Thymus (tissue), 14 donors: ENCODE measurements at places on chromosomes 5 and 9.
A peak's percentile ranks its signal among the peaks of the same experiment; 100 is the strongest.

- DNase-seq = no peak
These were observed 386.8 kb downstream of the TRIM36 start for GRCh38 chr5:114782869-114783268.

GRCh38 chr5:105905392-105905791 is 1765.3 kb downstream of the EFNA5 start:
- DNase-seq = no peak

- no peak for DNase-seq
These were observed 2.6 kb upstream of the PPARGC1B start for GRCh38 chr5:149727336-149728035.

DNA sequence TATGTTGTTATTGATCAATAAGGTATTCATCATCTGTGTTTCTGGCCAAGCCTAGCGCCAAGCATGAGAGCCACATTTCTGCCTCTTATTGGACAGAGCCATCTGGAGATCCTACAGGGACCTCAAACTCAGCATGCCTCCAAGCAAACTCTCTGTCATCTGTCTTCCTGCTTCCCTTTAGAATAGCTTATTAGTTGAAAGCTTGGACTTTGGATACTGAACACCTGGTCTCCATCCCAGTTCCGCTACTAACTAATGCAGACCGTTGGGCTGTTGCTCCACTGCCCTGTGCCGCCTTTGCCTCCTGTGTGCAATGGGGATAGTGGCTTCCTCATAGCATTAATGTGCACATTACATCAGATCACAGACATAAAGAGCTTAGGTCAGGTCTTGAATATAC is 65.5 kb downstream of the MAP1B start:
- no peak for DNase-seq

GRCh38 chr9:23615569-23615968 is 210.5 kb downstream of the ELAVL2 start:
- no peak for DNase-seq

DNA sequence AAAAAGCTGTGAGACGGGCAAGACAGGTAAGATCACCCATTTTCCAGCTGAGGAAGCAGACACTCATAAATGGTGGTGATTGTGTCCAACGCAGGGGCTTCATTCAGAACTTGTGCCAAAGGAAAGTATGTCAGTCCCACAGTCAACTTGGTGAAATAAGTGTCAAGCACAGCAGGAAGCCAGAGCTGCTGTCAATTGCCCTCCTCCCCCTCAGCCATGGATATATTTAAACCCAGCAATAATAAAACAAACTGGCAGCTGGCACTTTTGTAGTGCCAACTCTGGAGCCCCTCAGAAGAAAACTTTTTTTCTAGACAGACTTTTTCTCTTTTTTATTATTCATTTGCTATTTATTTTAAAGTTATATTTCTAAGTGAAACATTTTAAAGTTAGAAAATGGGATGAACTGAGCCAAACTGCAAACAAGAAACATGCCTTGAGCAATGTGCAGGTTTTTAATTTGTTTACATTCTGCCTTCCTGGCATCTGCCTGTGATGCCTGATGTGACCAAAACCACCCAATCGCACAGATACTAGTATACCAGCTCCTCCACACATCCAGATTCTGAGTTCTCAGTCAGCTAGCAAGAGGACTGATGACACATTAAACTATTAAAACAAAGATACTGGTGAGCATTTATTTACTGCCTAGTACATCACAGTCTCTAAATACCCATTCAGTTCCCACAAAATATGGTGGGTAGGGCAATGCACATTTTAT is 17.0 kb downstream of the DMAC1 start:
- no peak for DNase-seq

DNA sequence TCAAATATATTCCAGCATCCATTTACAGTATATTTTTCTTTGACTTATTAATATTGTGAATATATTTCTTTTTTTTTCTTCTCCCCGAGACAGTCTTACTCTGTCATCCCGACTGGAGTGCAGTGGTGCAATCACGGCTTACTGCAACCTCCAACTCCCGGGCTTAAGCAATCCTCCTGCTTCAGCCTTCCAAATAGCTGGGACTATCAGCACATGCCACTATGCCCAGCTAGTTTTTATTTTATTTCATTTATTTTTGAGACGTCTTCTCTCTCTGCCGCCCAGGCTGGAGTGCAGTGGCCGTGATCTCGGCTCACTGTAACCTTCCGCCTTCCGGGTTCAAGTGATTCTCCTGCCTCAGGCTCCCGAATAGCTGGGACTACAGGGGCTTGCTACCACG is 7.4 kb upstream of the GLIPR2 start:
- no peak for DNase-seq

- DNase-seq = no peak
These were observed 15.1 kb upstream of the ERAP1 start for GRCh38 chr5:96822686-96823459.

DNA sequence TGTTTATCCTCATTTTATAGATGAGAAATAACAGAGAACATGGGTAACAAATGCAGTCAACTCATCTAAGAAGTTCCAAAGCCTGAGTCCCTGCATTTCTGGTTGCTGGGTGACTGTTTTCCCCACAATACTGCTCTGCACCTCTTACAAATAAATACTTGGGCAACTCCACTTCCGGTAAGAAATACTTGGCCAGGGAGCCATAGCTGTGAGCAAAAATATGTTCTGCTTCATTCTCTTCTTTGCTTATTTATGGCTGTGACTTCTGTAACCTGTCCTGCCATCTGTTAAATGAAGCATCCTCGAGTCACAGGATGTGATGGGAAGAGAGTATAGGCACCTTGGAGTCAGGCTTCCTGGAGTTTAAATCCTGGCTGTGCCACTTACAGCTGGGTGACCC is 49.9 kb downstream of the GDNF start:
- DNase-seq = no peak

DNA sequence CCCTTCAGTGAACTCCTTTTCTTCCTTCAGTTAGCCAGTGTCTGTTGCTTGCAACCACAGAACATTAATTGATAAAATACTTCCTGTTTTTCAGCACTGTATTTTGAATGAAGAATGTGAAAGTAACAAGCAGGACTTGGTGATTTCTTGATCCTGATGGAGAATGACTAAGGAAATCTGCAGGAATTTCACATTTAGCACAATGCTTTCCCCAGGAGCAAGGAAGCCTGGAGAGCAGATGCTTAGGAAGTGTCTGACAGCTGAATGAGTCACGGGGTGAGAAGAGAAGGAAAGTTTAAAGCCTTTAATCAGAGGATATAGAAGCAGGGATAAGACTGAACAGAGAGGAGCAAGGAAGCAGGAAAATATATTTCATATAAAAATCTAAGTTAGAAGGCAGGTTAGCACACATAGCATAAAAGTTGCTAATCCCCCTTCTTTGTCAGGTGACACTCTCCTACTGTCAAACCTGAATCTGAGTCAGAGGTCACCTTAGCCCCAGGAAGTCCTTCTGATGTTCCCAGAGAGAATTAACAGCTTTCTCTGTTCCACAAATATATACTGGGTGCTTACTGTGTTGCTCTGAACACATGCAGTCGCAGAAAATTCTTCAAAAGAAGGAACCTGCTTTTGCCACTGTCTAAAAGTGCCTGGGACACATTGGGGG is 59.7 kb downstream of the GNA14 start:
- DNase-seq = no peak

GRCh38 chr5:168438349-168438748 is 47.9 kb upstream of the RARS1 start:
- DNase-seq = no peak

DNA sequence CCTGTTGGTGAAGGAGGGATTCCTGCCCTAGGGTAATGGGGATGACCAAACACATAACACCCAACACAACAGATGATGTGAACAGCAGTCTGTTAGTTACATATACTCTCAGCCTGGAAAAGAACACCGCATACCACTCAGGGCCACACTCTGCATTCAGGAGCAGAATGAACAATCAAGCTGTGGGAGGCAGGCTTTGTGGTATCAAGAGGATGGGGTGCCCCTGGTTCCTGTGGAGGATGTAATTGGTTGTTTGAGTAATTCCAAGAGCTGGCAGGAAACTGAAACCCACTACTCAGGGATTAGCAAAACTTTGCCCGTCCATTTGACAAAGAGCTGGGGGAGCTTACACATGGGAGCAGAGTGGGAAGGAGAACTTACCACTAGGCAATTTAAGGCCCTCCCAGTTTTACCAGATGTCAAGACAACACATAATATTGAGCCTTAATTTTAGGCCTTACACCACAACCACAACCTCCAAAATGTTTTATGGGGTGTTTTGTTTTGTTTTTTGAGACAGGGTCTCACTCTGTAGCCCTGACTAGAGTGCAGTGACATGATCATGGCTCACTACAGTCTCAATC is 15.6 kb upstream of the PRKAA1 start:
- DNase-seq = no peak

DNA sequence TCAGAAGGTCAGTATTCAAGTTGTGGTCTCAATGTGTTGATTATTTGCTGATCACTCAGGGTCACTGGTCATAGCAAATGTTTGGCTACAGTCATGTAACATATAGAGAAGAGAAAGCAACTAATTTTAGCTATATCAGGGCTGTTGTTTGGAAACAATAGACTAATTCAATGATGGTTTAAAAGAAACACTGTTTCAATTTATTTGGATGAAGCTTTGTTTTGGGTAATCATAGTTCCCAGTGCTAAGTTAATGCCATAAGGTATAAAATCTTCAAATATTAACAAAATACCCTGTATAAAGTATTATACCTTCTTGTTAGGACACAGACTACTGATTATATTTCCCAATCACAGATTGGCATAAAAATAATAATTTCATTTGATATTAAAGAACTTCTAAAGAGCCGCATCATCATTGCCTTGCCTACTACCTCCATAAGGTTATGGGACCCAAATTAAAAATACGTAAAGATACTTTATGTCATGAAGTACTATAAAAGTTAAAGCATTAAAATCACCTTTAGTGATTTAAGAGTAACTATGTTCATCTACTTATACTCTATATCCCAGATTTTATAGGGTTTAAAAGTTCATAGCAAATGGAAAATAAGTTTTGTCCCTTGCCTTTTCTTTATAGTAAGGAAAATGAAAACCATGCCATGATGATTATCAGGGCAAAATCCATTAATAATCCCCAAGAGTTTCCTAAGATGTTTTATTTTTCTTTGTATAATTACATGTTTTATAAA is 6.0 kb downstream of the NR3C1 start:
- no peak for DNase-seq

DNA sequence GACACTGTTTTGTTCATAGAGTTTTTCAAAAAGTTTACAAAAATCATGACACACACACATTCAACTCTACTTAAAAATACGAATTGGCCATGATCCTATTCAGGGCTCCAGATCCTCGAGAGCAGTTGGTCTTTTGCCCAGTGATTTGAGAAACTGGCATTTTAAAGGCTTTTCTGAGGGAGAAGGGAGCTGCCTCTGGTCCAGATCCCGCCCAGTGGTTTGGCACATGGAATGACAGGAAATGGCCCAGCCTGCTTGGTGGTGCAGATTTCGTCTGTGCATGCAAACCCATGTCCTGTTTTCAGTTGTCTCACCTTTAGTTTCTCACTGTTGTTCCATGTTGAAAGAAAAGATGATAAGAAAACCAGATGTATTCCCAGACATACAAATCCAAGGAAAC is 3.6 kb downstream of the CAMK4 start:
- peak; percentile 45 for DNase-seq

- peak; percentile 53 for DNase-seq
These were observed 1.1 kb downstream of the SLC27A4 start for GRCh38 chr9:128341435-128341849.

DNA sequence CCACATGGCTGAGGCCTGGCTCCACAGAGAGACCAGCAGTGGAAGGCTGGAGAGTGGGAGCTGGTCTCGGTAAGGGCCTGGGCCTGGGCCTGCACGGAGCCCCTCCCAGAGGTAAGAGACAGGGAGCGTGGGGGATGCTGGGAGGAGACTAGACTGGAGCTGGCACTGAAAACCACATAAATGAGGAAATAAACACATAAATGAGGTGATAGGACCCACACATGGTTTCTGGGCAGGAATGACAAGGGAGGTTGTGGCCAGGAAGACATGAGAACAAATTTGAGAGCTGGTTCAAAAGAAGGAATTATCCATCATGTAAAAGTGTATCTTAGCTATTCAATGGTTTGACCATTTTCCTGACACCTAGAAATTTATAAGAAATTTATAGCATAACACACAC is 451.7 kb upstream of the DAP start:
- no peak for DNase-seq

- DNase-seq = no peak
These were observed 6.8 kb downstream of the SLC36A1 start for GRCh38 chr5:151454166-151454565.

DNA sequence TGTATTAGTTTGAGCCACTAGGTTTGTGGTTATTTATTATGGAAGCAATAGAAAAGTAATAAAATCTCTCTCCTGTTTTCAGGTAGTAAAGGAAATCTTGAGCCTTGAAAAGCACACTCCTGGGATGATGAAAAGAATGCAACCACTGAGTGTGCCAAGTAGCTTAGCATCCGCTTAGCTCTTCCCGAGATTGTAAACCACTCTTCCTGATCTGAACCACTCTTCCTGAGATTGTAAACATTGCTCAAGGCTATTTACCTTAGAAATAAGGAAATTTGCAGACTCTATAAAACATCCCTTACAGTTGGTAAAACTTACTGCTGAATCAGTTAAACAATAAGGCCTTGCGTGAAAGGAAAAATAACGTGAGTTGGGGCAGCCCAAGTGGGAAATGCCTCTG is 17.4 kb upstream of the IL33 start:
- no peak for DNase-seq

GRCh38 chr5:58201922-58202648 is 257.8 kb downstream of the PLK2 start:
- no peak for DNase-seq

DNA sequence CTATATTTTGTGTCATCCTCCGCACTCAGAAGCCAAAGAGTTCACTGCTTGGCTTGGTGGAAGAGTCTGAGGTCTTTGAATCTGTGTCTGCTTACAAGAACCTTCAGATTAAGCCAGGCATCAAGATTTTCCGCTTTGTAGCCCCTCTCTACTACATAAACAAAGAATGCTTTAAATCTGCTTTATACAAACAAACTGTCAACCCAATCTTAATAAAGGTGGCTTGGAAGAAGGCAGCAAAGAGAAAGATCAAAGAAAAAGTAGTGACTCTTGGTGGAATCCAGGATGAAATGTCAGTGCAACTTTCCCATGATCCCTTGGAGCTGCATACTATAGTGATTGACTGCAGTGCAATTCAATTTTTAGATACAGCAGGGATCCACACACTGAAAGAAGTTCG is 19.2 kb downstream of the TIGD6 start:
- no peak for DNase-seq

GRCh38 chr5:95022967-95023695 is 261.8 kb downstream of the MCTP1 start:
- DNase-seq = peak; percentile 6

- no peak for DNase-seq
These were observed 75.1 kb upstream of the PCAT7 start for GRCh38 chr9:94479757-94480156.

DNA sequence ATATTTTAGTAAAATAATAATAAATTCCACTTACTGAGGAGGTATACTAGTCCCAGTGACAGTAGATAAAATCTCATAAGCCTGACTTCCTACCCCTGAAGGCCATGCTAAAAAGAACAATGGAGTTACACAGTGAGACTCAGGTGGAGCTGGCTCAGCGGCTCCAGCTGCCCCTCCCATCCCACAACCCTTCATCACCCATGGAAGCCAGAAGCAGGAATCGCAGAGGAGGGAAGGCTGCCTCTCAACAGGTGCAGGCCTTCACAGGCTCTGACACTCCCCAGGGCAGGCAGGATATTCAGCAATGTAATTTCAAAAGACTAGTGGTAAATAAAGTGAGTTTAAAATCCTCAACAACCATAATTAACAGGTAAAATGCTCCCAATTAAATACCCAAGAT is 67.5 kb downstream of the FANCC start:
- DNase-seq = no peak
